ENCODE measurements at places on chromosomes 12 and 14.

GRCh38 chr14:25056688-25057078, 6.7 kb upstream of the STXBP6 start:
- DNase-seq: no peak

- DNase-seq: peak; percentile 30
Observed at GRCh38 chr12:57840726-57841125, 5.8 kb downstream of the CTDSP2 start.

DNA sequence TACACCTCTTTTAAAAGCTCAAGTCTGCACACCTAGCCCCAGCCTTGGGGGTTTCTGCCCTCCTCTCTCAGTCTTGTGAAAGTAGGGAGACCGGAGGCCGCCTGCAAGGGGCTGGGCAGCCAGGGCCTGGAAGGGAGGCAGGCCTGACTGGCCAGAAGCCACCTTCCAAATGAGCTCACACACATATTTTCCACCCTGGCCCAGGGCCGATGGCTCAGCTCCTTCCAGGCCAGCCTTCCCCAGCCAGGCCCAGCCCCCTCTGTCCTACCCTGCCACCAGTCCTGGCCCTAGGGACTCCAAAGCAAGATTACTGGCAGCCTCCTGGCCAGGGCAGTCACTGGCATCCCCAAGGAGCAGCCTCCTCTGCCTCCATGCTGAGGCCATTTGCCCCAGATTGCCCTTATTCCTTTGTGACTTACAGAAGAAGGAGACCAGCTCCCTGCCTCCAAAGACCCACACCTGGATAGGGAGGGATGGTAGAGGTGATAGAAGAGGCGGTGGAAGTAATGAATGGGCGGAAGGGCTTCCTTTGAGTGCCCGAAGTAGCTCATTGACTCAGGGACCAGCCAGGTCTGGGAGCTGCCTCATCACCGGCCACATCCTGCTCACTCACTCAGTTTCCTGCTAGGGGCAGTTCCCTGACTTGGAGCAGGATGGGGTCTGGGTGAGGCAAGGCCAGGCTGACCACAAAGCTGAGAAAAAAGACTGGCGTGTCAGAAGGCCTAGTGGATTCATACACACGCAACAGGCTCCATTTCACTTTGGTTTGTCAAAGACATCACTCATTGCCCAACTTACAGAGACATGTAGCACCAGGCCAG, 14.8 kb downstream of the MMP14 start:
- no peak for DNase-seq

- no peak for DNase-seq
Observed at GRCh38 chr14:47691829-47692228, 16.4 kb upstream of the MDGA2 start.

GRCh38 chr12:92539976-92540781, 162.6 kb upstream of the PLEKHG7 start:
- no peak for DNase-seq

DNA sequence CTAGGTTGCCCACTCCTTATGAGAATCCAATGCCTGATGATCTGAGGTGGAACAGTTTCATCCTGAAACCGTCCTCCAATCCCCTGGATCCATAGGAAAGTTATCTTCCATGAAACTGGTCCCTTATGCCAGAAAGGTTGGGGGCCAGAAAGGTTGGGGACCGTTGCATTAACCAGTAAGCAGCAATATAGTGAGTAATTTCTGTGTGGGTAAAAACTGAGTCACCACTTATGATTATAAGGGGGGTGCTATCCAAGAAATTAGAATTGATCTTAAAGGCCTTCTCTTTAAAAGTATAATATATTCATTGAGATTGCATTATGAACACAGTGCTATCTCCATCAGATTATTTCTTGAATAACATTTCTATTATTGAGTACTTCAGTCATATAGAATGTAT, 97.2 kb downstream of the PCNX1 start:
- DNase-seq: no peak

- DNase-seq: no peak
Observed at GRCh38 chr12:29415111-29415510, 34.1 kb upstream of the ERGIC2 start.

GRCh38 chr12:49889361-49890095, 14.2 kb downstream of the FAIM2 start:
- no peak for DNase-seq

GRCh38 chr12:120264086-120264903, 1.2 kb downstream of the PXN start:
- DNase-seq: no peak

GRCh38 chr14:36996133-36996856, 176.1 kb downstream of the SLC25A21 start:
- no peak for DNase-seq

GRCh38 chr12:92562063-92562734, 140.6 kb upstream of the PLEKHG7 start:
- DNase-seq: no peak

Data from hematopoietic multipotent progenitor cell treated with erythropoietin and hydrocortisone succinate and interleukin-3 and kit ligand, for 15 days (in vitro differentiated cells).